ENCODE measurements at places on chromosomes 13 and 19. TPM values are rescaled to one million over a fixed set of nuclear protein-coding genes. Genes with fewer than 3 reads are reported as not detected.

- no peak for DNase-seq
- no peaks in the 10 kb centered on the region for H3K27me3 ChIP-seq
- no peaks in the 10 kb centered on the region for H3K4me1 ChIP-seq
- no peak overlapping the region for H3K27ac ChIP-seq
- no peak overlapping the region for H3K4me3 ChIP-seq
- no peaks in the 10 kb centered on the region for H3K36me3 ChIP-seq
Measured at GRCh38 chr13:21738630-21739029, 67.8 kb downstream of the FGF9 start.

- no peak overlapping the region for H3K27ac ChIP-seq
- no peaks in the 10 kb centered on the region for H3K4me1 ChIP-seq
- no peaks in the 10 kb centered on the region for H3K36me3 ChIP-seq
- DNase-seq = no peak
Measured at GRCh38 chr13:24640752-24641151, 39.5 kb upstream of the ATP12A start.

GRCh38 chr13:50244713-50245574 lies 229.7 kb downstream of the KCNRG start:
- H3K4me3 ChIP-seq = no peak overlapping the region
- peak; percentile 12 for DNase-seq
- no peaks in the 10 kb centered on the region for H3K27me3 ChIP-seq
- no peaks in the 10 kb centered on the region for H3K36me3 ChIP-seq
- H3K27ac ChIP-seq = peak overlapping the region; percentile 9
- H3K4me1 ChIP-seq = peaks cover 18% of the 10 kb centered on the region

GRCh38 chr13:73849292-73849691 lies 284.9 kb downstream of the KLF12 start:
- no peak overlapping the region for H3K27ac ChIP-seq
- H3K27me3 ChIP-seq = no peaks in the 10 kb centered on the region
- H3K4me3 ChIP-seq = no peak overlapping the region
- H3K4me1 ChIP-seq = peaks cover 11% of the 10 kb centered on the region
- no peaks in the 10 kb centered on the region for H3K36me3 ChIP-seq

The FPR1 gene
- total RNA-seq = 39.3 TPM

The LRRC25 gene
- 18.7 TPM for total RNA-seq

The FAM216B gene
- not detected for total RNA-seq

The ZSCAN5B gene
- not detected for total RNA-seq

The DIAPH3 gene
- total RNA-seq = 8.0 TPM
